ENCODE measurements at places on chromosomes 16 and 17.

- peak; percentile 79 for DNase-seq
Observed at GRCh38 chr17:38730526-38731379, 612 bp downstream of the CISD3 start.

DNA sequence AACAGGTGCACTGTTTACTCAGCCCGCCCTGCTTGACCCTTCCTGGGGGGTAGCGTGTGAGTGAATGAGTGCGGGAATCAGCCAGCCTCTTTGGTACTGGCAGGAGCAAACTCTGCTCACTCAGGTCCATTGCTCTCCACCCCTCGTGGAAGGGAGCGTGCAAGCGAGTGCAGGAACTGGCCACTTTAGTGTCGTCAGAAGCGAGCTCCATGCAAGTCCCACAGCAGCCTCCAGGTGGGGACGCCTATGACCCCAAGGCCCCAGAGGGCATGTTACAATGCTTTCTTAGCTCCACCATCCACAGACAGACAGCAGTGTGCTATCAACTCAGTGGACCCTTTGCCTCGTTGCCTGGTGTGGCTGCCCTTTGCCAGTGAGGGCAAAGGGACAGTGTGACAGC, 1025.1 kb upstream of the CDH8 start:
- no peak for DNase-seq

GRCh38 chr16:55470533-55471371, 8.2 kb upstream of the MMP2 start:
- peak; percentile 71 for DNase-seq

DNA sequence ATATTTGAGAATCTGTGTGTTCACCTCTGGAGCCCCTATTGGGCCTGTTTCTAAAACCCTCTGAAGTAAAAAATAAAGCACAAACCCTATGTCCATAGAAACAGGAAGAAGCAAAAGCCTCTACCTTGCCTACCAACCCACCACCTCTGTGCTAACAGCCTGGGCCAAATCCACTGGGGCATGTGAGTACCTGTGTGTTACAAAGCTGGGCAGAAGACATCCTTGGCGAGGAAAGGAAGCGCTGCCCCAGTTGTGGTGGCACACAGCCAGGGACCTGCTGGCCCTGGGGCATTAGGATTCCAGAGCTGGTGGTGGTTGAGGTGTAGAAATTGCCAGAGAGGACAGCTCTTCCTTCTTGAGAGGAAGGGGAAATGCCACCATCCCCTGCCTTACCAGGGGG, 30.0 kb downstream of the MYO18A start:
- no peak for DNase-seq

DNA sequence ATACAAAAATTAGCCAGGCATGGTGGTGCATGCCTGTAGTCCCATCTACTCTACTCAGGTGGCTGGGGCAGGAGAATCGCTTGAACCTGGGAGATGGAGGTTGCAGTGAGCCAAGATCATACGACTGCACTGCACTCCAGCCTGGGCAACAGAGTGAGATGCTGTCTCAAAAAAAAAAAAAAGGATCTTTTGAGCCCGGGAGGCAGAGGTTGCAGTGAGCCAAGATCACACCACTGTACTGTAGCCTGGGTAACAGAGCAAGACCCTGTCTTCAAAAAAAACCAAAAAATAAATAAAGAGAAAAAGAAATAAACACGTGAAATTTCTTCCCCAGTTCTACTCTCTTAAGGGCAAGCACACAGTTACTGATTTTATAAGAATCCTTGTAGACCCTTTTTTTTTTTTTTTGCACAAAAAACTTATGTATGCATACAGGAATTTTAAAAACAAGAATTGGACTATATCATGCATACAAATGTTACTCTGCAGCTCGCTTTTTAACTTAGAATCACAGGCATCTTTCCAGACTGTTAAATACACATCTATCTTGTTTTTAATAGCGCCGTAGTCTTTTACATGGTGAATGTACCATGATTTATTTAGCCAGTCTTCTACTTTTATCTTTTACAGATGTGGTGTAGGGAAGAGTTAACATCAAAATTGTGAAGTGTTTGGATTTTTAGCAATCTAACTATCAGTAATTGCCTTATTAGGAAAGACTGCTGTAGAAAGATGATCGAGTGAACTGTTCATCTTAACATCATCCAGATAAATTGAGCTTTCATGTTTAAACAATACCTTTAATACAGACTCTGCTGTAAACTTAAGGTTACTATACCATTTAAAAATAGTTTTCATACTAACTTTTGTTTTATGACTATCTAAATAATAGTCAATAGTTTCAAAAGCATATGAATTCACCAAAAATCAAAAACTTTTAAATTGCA, 14.6 kb downstream of the CDH3 start:
- no peak for DNase-seq

Data from EL (cell line).